T-cell (primary cell): ENCODE measurements at places on chromosomes 5 and 9. TPM values are rescaled to one million over a fixed set of nuclear protein-coding genes. Genes with fewer than 3 reads are reported as not detected.

DNA sequence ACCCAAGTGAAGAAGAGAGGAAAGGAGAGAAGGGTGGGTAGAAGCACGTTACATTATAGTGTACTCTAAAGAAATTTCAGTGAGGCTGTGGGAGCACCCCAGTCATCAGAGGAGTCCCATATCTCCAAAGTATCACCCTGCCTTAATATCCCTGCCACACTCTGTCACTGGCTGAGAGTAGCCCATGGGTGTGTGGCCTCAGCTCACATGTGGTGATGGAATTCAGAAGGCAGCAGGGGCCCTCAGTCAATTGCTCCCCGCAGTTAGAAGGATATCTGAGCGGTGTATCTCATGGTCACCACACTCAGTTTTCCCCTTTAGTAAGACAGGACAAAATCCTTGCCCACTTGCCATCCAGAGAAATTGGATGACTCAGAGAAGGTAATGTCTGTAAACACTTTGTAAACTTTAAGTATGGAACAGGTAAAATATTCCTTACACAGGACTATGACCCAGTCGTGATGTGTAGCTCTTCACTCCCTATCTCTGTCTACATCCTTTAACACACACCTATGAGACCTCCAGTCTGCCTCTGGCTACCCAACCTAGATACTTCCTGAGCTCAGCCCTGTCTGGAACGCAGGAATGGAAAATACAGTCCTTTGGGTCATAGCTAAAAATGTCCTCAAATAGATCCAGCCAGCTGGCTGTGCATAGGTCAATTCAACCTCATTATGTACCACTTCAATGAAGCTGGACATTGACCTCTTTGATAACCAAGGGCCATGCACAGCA is 24.3 kb upstream of the PLIN2 start:
- H3K27me3 ChIP-seq, result no peaks in the 10 kb centered on the region
- H3K36me3 ChIP-seq, result no peaks in the 10 kb centered on the region
- no peak for DNase-seq
- H3K27ac ChIP-seq, result no peak overlapping the region

GRCh38 chr9:92671323-92671722 is 1.4 kb upstream of the IPPK start:
- H3K36me3 ChIP-seq, result peaks cover 7% of the 10 kb centered on the region
- peak overlapping the region; percentile 99 for H3K4me3 ChIP-seq
- no peaks in the 10 kb centered on the region for H3K27me3 ChIP-seq
- no peak for DNase-seq
- peaks cover 8% of the 10 kb centered on the region for H3K4me1 ChIP-seq

GRCh38 chr5:119966028-119966427 is 336.7 kb downstream of the FAM170A start:
- H3K27me3 ChIP-seq, result no peaks in the 10 kb centered on the region
- DNase-seq, result no peak
- no peaks in the 10 kb centered on the region for H3K4me1 ChIP-seq
- H3K27ac ChIP-seq, result no peak overlapping the region
- H3K4me3 ChIP-seq, result no peak overlapping the region

GRCh38 chr5:179407191-179408175 is 62.2 kb upstream of the ADAMTS2 start:
- no peaks in the 10 kb centered on the region for H3K36me3 ChIP-seq
- no peak overlapping the region for H3K27ac ChIP-seq
- peaks cover 22% of the 10 kb centered on the region for H3K27me3 ChIP-seq

DNA sequence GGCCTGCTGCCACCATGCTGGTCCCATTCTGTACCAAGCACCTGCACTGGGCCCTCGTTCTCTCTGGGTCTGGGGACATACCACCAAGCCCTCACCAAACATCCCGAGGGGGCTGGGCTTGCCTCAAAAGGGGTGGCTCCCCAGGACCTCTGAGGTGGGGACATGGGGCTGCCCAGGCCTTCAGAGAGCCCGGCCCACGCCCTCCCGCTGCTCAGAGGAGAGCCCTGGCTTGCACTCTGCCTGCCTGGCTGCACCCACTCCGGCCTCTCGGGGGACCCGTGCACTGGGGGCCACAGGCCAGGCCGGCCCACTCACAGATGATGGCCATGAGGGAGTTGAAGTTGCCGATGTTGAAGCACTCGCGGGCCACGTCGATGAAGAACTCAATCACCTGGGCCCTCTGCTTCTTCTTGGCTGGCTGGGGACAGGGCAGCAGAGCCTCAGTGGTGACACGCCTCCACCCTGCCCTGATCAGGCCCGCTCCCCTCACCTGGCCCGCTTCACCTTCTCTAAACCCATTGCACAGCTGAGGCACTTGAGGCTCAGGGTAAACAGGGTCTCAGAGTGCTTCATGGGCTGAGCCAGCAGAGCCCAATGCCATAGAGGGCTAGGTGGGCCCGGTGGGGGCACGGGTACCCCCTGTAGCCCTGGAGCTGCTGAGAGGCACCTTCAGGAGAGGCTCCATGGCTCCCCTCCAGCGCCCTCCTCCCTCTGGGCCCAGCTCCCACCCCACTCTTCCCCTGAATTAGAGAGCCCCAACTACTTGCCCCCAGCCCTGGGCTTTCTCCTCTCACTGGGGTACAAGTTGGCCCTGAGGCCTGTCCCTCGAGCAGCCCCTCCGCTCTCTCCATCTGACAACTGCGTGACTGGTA is 47.7 kb upstream of the RNF130 start:
- H3K36me3 ChIP-seq, result no peaks in the 10 kb centered on the region
- H3K27ac ChIP-seq, result no peak overlapping the region
- no peaks in the 10 kb centered on the region for H3K4me1 ChIP-seq

DNA sequence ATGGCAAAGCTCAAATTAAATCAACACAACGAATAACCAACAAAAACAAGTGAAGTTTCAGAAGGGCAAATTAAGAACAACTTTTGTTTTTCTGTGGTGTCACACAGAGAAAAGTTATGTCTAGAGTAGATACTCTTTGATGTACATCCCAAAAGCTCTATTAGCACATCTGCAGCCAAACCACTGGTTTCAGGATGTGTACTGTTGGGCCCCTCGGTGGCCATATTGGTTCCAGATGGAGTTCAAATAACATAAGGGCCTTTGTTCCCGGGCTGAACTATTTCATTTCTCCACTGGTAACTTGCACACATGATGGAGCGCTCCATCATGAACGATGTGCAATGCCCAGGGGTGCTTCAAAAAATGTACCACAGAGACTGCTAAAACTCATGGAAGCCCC is 126.1 kb downstream of the SEMA5A start:
- H3K4me1 ChIP-seq, result no peaks in the 10 kb centered on the region
- no peak for DNase-seq
- H3K36me3 ChIP-seq, result no peaks in the 10 kb centered on the region
- H3K27ac ChIP-seq, result no peak overlapping the region

DNA sequence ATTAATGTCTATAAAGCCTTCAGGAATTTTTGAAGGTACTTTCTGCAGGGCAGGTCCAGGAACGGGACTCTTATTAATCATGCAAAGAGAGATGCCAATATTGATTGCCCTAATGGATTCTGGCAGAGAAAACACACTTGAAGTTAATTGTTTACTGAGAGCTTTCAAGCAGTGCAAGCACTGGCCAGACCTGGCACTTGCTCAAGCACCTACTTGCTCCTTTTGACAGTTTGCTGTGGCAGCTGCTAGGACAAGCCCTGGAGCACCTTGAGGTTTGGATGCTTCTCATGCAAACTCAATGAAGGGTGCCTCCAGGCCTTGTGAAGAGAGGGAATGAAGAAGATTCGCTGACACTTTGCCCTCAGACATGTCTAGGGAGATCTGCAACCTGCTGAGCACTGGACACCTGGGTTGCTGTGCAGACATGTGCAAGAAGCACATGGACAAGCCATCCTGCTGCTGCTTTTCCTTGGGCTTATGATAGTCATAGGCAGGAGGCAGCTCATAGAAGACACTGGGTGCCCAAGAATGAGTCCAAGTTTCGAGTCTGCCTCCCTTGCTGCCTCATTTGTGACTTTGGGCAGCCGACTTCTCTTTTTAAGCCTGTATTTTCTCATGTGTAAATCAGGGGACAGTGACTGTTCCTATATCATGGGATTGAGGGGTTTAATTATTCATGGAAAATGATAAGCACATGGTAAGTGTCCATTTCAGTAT is 88.8 kb upstream of the EQTN start:
- no peaks in the 10 kb centered on the region for H3K4me1 ChIP-seq
- no peaks in the 10 kb centered on the region for H3K27me3 ChIP-seq
- H3K36me3 ChIP-seq, result no peaks in the 10 kb centered on the region
- DNase-seq, result no peak

DNA sequence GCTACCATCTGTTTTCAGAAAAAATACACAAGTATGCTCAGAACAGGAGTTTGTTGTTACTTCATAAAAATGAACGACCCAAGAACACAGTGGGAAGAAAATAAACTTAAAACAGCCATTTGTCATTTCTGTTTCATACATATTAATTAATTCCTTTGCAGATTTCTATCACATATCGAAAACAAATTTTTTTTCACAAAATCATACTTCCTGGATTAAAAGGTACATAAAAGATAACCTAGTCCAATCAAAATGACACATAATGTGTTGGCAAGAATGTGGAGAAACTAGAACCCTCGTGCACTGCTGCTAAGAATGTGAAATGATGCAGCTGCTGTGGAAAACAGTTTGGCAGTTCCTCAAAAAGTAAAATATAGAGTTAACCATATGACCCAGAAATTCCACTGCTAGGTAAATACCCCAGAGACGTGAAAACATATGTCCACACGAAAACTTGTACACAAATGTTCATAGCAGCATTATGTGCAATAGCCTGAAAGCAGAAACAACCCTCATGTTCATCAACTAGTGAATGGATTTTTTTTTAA is 46.0 kb downstream of the MYO10 start:
- no peaks in the 10 kb centered on the region for H3K4me1 ChIP-seq
- H3K27ac ChIP-seq, result no peak overlapping the region
- no peaks in the 10 kb centered on the region for H3K36me3 ChIP-seq
- no peaks in the 10 kb centered on the region for H3K27me3 ChIP-seq

GRCh38 chr5:165858118-165858517 is 2352.7 kb downstream of the MAT2B start:
- H3K27ac ChIP-seq, result no peak overlapping the region
- H3K4me1 ChIP-seq, result no peaks in the 10 kb centered on the region
- no peaks in the 10 kb centered on the region for H3K27me3 ChIP-seq

HACD4 gene
- total RNA-seq, result 11.3 TPM

BTNL3 gene
- total RNA-seq, result not detected

ZNF474 gene
- 0.58 TPM for total RNA-seq

DNA sequence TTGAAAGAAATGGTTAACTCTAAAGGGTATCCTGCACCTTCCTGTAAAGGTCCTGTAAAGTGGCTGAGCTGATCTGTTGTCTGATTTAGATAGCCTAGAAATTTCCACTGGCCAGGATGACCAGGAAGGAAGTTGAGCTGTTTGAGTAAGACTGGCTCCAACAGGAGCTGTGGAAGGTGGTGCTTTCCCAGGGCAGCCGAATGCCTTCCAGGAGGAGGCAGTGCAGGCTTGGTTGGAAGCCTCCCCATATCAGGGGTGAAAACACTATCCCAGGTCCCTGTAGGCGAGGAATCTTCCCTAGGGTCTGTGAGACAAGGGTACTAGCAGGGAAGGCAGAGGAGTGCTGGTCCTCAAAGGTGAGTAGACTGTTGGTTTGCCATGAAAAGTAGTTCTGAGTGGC is 98.4 kb downstream of the LIX1 start:
- H3K36me3 ChIP-seq, result no peaks in the 10 kb centered on the region
- H3K27me3 ChIP-seq, result no peaks in the 10 kb centered on the region
- no peak for DNase-seq
- H3K4me3 ChIP-seq, result no peak overlapping the region
- no peaks in the 10 kb centered on the region for H3K4me1 ChIP-seq

DNA sequence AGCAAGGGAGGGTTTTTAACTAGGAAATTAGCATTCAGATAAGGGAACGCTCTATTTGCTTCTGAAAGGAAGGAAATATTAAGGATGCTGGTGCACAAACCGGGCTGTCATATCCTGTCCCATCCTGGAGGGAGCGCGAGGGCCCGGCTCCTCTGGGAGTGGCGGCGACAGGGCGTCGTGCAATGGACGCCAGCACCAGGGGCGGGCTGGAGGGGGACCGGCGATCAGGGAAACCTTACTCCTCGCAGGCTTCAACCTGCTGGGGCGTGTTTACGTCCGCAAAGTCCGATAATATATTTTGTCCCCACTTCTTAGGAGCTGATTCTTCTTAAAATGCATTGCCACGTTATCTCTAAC is 197.1 kb upstream of the TBCA start:
- no peaks in the 10 kb centered on the region for H3K36me3 ChIP-seq
- no peak for DNase-seq
- H3K27me3 ChIP-seq, result peaks cover 31% of the 10 kb centered on the region
- no peak overlapping the region for H3K4me3 ChIP-seq
- H3K4me1 ChIP-seq, result peaks cover 15% of the 10 kb centered on the region
- no peak overlapping the region for H3K27ac ChIP-seq

KIF12 gene
- 0.10 TPM for total RNA-seq

DNA sequence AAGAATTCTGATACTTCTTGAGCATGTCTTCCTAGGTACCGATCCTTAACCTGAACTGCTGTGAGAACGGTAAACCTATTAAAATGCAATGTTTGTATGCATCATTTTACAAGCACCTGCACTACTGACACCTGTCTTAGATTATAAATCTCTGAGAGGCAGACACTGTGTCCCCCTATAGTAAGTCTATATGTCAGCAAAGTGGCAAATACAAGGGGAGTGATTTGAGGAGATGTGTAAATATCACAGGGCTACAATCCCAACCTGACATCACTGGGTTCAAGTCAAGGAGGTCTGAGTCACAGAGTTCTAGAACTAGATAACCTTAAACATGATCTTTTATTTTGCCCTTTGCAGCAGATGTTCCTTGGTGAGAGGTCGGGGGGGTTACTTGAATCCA is 64.1 kb downstream of the ANKH start:
- peaks cover 26% of the 10 kb centered on the region for H3K4me1 ChIP-seq
- DNase-seq, result no peak
- H3K27ac ChIP-seq, result no peak overlapping the region
- H3K4me3 ChIP-seq, result no peak overlapping the region
- H3K36me3 ChIP-seq, result no peaks in the 10 kb centered on the region
- no peaks in the 10 kb centered on the region for H3K27me3 ChIP-seq

DNA sequence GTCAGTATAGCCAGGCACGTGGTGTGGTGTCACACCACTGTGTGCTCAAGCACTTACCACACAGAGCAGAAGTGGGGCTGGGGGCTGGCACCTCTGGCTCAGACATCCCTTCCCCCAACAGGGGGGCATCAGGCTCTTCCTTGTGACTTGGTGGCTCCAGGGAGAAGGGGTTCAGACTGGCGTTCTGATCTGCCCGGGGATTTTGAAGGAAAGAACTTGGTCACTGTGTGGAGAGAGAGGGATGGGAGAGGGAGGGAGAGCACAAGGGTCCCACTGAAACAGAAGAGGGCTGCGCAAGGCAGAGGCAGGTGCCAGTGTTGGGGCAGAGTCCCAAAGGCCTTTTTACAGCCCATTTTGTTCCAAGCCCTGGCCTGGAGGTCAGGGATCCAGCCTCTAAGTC is 109.7 kb upstream of the ALDH1B1 start:
- no peaks in the 10 kb centered on the region for H3K27me3 ChIP-seq
- H3K36me3 ChIP-seq, result no peaks in the 10 kb centered on the region
- no peak overlapping the region for H3K4me3 ChIP-seq
- peaks cover 19% of the 10 kb centered on the region for H3K4me1 ChIP-seq
- no peak overlapping the region for H3K27ac ChIP-seq

- H3K4me1 ChIP-seq, result no peaks in the 10 kb centered on the region
- H3K27me3 ChIP-seq, result no peaks in the 10 kb centered on the region
- H3K4me3 ChIP-seq, result no peak overlapping the region
- no peaks in the 10 kb centered on the region for H3K36me3 ChIP-seq
These were observed 566.8 kb upstream of the DMAC1 start for GRCh38 chr9:8366161-8366926.
